CD4-positive, alpha-beta T cell (primary cell): ENCODE measurements at places on chromosomes 1 and 21.

- no peak for DNase-seq
These were observed 19.3 kb downstream of the GJA5 start for GRCh38 chr1:147741065-147741464.

- no peak for DNase-seq
These were observed 96.0 kb upstream of the SMYD2 start for GRCh38 chr1:214184992-214185391.

GRCh38 chr1:165686971-165687433 lies 11.4 kb downstream of the ALDH9A1 start:
- DNase-seq = no peak

DNA sequence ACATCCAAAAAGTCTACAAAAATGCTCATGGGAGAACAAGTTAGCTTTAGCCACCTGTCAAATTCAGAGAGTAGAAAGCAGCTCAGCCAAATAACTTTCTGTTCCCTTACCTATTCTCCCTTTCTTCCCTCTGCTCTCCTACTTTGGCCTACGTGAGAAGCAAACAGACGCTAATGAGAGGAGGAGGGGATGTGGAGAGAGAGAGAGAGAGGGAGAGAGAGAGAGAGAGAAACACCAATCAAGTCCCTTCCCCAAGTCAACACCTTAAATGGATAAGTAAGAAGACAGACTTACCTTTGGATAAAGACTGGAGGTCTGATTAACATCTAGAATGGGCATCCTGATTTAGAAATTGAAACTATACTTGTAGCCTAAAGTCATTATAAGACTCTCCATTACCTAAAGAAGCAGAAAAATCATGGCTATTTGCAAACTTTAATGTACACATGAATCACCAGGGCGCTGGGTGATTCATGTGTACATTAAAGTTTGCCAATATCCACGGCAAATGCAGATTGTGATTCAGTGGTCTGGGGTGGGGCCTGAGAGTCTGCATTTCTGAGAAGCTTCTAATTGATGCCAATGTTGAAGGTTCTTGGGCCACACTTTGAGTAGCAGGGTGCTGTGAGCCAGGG lies 13.1 kb upstream of the DUSP12 start:
- no peak for DNase-seq

DNA sequence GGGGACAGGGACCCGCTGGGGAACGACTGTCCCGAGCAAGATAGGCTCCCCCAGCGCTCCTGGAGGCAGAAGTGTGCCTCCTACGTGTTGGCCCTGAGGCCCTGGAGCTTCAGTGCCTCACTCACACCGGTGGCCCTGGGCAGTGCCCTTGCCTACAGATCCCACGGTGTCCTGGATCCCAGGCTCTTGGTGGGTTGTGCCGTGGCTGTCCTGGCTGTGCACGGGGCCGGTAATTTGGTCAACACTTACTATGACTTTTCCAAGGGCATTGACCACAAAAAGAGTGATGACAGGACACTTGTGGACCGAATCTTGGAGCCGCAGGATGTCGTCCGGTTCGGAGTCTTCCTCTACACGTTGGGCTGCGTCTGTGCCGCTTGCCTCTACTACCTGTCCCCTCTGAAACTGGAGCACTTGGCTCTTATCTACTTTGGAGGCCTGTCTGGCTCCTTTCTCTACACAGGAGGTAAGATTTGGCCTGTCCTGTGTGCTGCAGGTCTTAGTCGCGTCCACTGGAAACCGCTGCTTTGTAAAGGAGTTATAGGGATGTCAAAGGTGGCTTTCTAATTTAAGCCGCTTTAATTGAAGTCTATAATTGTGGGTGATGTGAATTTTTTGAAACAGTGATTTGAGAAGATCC lies 717 bp downstream of the UBIAD1 start:
- no peak for DNase-seq

DNA sequence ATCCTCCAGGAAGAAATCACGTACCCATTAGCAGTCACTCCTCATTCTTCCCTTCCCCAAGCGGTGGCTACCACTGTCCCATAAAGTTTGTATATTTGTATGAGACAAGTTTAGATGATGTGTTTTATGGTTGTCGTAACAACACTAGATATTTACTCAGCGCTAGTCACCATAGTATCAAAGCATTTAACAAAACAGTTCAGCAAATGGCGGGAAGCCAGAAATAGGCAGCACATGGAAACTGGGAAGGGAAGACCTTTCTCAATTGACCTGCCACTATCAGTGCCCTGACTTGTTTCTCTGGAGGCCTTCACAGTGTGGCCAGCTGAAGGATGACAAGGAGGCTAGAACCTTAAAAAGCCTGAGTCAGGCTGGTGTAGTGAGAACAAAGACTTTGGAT lies 31.1 kb downstream of the CNST start:
- DNase-seq = no peak

- no peak for DNase-seq
These were observed 82.9 kb downstream of the ITPKB start for GRCh38 chr1:226656201-226656600.

- no peak for DNase-seq
These were observed 60.4 kb downstream of the FYB2 start for GRCh38 chr1:56758794-56759193.

DNA sequence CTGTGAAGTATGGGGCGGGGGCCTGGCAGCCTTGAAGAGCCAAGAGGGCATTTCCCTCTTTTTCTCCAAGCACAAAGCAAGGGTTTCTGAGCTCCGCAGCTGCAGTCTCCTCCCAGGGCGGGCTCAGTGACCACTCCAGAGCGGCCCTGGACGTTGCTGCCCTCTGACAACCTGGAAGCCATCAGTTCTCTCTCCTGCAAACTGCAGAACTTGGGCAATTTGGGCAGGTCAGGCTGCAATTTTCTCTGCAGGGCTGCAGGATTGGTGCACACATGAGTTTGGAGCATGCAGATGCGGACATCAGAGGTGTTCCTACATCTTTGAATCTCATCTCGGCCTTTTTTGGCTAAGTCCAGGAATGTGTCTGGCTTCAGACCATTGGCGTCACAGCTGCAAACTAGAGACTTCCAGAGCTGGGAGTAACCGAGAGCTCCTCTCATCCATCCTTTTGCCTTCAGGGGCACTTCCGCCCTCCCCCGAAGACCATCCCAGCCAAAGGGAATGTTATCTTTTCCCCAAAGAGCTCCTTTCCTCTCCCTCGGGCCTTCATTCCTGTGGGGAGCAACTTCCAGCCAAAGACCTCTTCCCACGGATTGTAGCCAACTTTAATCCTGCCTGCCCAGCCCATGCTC lies 139.6 kb upstream of the WNT4 start:
- DNase-seq = no peak

DNA sequence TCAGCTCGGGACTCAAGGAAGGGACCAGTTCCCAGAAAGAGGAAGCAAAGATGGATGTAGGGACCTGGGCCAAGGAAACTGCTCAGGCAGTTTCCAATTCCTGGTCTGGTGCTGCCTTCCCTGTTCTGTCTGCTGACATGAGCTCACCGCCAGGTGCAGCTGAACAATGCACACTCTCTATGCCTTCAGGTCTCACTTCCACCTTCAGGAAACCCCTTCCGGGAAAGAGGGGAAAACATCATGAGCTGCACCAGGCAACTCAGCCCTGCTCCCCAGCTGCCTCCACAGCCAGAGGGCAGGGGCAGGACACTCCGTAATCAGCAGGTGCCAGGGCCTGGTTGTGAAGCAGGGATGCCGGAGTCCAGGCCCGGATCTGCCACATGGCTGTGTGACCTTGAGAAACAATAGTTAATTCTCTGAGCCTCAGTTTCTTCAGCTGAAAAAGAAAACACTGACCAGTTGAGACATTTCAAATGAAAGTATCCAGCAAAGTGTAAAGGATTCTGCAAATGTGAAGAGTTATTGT lies 27.8 kb downstream of the SMIM12 start:
- DNase-seq = no peak

GRCh38 chr1:18534810-18535205 lies 54.1 kb downstream of the KLHDC7A start:
- no peak for DNase-seq

DNA sequence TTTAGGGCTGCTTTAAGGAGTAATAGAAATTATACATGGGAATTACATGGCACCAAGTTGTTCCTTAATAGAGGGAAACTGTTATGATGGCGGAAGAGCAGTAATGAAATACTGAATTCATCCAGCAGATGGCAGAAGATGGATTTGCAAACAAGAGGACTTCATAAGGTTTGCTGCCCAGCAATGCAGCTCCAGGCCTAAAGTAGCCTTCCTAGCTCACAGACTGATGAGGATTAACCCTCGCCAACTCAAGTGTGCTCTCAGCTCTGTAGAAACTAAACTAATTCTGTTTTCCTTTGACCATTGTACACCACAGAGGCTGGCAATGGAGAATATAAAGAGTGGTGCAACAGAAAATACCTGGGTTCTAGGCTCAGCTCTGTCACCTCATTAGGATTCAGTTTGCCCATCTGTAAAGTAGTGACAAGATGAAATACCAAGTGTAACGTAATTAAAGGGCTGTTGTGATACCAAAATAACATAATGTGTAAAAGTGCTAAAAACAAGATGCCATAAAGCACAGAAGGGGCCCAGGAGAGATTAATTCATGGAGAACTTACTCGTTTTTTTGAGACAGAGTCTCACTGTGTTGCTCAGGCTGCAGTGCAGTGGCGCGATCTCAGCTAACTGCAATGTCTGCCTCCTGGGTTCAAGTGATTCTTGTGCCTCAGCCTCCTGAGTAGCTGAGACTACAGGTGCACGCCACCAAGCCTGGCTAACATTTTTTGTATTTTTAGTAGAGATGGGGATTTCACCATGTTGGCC lies 102.4 kb upstream of the SERBP1 start:
- no peak for DNase-seq

GRCh38 chr1:205714190-205714905 lies 34.0 kb upstream of the SLC45A3 start:
- no peak for DNase-seq

DNA sequence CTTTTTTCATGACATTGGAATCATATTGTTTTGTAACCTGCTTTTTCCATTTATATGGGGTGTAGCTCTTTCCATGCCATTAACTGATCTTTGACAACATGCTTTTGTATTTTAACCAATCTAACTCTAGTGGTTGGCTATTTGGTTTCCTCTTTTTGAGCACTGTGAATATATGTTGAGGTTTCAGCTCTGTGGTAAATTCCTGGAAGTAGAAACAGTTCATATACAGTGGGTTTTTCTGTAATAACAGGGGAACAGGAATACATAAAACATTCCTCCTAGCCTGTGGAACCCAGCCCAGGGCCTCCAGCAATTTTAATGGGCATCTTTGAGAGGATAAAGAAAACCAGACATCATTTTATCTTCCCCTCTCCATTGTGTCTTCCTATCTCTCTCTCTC lies 17.4 kb downstream of the AZIN2 start:
- DNase-seq = no peak

- DNase-seq = no peak
These were observed 9.9 kb downstream of the CRP start for GRCh38 chr1:159704481-159704880.

- peak; percentile 34 for DNase-seq
These were observed 41.6 kb upstream of the PPIAL4F start for GRCh38 chr1:144551107-144551542.

GRCh38 chr1:212167098-212167497 lies 118.1 kb upstream of the PPP2R5A start:
- DNase-seq = no peak

GRCh38 chr1:156493742-156494141 lies 6.8 kb downstream of the MEF2D start:
- no peak for DNase-seq

GRCh38 chr1:211627259-211627658 lies 48.2 kb downstream of the NEK2 start:
- no peak for DNase-seq

DNA sequence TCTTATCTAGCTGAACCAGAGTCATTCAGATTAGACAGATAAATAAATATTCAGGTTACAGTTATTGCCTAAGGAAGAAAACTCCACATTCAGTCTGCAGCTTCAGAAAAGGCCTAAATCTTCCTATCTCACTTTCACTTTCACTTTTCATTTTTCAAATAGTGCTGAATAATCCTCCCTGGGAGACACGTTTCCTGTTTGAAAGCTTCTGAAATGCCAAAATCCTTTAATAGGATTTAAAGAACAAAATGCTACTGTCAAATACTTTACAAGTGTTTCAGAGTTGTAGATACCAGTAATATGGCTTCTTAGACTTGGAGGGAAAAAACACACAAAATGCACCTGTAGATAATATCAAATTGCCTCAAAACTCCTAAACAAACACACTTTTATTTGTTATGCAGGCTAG lies 3.9 kb downstream of the PSMB2 start:
- DNase-seq = no peak

DNA sequence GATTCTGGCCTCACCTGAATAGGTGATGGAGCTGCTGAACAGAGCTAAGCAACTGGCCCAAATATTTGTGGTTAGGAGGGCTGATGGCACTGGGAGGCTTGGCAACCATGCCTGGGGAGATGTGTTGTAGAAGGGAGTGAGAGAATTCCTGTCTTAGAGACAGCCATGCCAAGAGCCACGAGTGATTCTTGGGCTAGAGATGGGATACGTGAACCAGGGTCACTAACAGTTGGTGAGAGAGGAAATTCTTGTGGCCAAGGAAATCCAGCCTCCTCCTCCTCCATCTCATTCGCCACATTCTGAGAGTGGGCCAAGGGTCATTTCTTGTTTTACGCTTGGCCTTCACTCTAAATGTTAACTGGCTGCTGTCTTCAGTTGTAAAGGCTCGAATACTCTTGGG lies 46.3 kb downstream of the NGF start:
- DNase-seq = no peak

- no peak for DNase-seq
These were observed 14.2 kb downstream of the PRRX1 start for GRCh38 chr1:170678027-170678600.

- no peak for DNase-seq
These were observed 88.5 kb upstream of the SOD1 start for GRCh38 chr21:31570824-31571566.

GRCh38 chr1:54609301-54609921 lies 13.9 kb downstream of the FAM151A start:
- DNase-seq = no peak

DNA sequence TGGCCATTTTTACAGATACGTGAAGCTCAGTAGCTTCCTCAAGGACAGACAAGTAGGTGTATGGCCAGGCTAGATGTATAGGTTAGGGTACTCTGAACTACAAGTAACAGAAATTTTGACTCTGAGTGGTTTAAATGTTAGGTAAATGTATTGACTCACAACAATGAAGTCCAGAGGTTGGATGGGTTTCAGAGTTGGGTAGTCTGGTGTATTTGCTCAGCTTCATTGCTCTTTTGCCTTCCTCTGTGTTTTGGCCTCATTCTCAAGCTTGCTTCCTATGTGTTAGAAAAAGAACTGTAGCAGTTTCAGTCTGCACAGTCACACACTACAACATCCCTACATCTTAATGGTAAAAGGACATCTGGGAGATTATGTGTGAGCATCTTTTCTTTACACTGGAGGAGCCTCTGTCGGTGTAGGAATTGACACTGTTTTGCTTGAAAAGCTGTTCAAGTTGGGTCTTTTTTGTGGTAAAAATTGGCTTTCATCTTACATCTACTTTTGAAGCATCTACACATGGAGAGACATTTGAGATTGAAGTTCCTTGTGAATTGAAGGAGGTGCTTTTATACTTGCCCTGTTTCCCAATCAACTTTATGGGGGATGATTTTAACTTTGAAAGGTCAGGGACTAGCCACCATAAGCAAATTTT lies 64.4 kb downstream of the MAST2 start:
- no peak for DNase-seq
